ENCODE measurements at places on chromosomes 6 and 20.
A peak's percentile ranks its signal among the peaks of the same experiment; 100 is the strongest.

GRCh38 chr6:143505111-143505510 is 6.4 kb downstream of the FUCA2 start:
- no peak for DNase-seq

DNA sequence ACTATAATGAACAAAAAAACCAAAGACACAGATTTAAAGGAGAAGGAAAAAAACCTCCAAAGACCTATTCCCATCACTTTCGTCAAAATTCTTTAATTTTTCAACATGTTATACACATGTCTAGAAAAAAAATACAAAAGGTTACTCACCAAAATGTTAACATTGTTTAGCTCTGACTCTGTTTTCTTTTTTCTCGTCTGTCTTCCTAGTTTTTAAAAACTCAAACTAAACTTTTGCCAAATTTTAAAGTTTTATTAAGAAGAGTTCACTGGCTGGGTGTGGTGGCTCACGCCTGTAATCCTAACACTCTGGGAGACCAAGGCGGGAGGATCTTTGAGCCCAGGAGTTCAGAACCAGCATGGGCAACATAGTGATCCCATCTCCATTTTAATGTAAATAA is 10.8 kb downstream of the MCUR1 start:
- no peak for DNase-seq

DNA sequence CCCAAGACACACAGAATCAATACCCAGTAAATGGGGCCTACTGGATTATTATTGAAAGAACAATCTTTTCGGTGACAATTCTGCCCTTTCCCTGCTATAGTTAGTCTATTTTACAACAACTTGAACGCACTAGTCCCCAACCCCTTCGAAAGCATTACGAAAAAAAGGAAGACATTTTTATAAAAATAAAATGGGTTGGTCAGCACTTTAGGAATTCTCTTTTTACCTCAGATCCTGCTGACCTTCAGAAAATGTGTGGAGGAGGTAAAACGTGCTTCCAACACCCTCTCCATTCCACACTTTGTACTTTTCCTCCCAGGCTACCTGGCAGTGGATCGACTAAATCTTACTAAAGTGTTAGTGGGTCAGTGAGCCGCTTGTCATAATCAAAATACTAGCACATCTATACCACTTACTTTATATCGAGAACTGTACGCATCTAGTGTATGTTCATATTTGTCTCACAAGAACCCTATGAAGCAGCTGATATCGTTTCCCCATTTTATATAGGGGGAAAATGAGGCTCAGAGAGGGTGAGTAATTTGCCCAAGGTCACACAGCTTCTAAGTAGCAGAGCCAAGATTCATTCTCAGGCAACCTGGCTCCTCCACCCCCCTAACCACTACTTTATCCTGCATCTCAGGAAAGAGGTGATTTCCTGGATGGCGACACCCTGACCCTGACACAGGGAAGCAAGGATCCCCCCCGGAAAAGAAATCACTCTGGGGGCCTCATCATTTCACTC is 10.6 kb downstream of the NFATC2 start:
- no peak for DNase-seq

GRCh38 chr6:22575190-22575589 is 5.8 kb downstream of the HDGFL1 start:
- no peak for DNase-seq

DNA sequence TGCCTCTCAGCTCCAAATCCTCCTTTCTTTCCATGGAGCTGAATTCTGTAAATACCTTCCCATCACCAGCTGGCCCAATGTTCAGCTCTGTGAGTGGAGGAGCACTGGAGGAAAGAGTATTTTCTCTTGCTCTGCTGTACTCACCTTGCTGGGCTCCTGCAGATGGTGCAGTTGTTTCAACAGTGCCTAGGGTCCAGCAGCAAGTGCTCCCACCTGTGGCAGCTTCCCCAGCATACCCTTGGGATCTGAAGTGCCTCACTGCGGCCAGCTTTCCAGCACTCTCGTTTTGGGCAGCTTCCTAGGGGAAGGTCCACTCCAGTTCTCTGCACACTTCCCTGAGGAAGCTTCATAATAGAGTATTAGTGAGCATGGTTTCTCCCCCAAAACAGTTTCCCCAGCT is 170.9 kb downstream of the ARHGAP18 start:
- no peak for DNase-seq

DNA sequence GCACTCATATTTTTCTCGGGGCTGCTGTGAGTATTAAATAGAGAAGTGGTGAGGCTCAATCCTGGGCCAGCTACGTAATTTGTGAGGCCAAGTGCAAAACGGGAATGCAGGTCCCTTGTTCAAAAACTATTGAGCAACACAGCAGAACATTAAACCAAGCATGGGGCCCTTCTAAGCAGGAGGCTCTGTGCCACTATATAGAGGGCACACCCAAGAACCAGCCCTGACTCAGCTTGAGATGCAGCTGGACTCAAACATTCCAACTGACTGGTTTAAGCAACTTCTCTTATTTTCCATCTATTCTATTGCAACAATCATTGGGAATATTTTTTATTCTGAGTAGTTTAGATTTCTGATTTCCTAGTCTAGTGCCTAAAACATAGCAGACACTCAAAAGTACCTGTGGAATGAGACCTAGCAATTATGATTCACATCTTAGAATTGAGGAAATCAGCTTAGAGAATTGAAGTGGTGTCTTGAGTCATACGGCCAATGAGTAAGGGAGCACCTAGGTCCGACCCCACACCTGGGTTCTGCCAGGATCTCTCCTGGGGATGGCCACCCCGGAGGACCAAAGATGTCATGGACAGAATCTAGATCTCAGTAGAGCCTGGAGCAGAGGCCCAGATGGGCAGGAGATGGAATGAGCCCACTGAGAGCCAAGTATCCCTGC is 1.3 kb downstream of the SIRPB2 start:
- DNase-seq = no peak

GRCh38 chr20:49846206-49846807 is 33.7 kb downstream of the SLC9A8 start:
- peak; percentile 65 for DNase-seq

DNA sequence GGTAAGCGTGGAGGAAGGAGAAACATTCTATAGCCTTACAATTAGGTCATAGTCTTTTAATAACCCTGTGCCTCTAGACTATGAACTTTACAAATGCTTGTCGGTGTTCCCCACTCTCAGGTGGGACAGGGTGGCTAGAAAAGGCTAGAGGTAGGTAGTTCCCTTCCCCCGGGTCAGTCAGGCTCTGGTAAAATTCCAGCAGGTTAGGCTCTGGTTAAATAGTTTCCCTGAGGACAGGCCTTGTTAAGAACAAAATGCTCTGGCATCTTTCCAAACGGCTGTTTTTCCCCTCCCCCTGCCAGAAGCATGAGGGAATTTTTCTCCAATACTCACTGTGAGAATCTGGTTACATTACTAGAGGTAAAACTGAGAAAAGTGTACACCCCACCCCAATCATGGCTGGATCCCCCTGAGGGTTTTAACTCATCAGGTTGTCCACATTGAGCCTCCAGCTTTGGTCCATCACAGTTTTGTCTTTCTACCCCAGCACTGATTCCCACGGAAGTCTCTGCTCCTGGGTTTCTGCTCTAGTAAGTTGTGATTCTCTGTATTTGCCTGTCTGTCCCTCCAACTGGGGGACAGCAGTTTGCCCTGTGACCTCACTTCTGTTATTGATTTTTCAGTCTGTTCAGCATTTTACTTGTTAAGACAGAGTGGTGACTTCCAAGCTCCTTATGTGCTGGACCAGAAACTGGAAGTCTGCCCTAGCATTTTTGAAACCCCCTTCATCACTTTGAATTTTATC is 84.7 kb upstream of the ADGRF1 start:
- no peak for DNase-seq

- no peak for DNase-seq
These were observed 319.6 kb upstream of the POU3F2 start for GRCh38 chr6:98514796-98515195.

- no peak for DNase-seq
These were observed 187.0 kb downstream of the PDE7B start for GRCh38 chr6:136038531-136038930.

DNA sequence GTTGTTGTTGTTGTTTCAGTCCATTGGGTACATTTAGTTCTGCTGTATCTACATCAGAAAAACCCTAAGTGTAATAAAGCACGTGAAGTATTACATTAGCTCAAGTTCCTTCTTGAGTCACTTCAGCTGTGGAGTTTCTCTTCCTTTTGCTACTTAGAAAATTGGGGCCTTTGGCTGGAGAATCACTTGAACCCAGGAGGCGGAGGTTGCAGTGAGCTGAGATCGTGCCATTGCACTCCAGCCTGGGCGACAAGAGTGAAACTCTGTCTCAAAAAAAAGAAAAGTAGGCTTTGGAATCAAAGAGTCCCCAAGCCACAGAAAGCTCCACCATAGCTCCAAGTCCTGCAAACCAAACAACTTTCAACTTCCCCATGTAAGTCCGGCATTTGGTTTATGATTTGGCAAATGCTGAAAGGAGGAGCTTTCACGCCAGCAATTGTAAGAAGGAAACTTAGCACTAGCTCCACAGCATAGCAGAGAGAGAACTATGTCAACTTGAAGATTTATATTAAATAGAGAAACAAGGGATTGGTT is 56.5 kb upstream of the RNF144B start:
- no peak for DNase-seq

DNA sequence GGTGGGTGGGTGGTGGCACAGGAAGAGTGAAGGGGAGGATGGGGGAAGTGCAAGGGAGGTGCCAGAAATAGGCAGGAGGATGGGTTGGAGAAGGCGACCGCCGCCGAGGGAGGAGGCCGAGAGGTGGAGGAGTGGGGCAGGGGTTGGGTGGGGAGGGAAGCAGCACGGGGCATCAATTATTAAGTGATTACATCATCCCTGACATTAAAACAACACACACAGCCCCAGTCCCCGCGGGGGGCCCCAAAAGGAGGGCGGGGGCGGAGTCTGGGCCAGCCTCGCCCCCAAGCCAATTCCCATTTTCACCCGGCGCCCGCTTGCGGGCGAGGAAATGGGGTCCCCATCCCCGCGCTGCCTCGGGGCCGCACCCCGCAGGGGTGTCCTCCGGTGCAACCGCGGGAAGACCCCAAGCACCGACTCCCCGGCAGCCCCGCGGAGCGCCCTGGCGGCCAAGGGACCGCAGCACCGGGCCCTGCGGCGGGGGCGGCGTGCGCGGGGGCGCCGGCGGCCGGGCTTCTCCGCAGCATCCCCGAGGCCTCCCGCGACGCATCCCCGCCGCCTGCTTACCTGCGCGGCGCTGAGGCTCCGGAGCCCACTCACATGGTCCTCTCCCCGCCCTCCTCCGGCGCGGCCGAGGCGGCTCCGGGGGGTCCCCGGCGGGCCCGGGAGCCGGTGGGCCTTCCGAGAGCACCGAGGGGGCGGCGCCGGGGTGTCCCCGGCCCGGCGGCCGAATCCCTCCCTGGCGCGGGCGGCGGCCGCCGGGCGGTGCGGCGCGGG is 663 bp downstream of the FYN start:
- peak; percentile 62 for DNase-seq

DNA sequence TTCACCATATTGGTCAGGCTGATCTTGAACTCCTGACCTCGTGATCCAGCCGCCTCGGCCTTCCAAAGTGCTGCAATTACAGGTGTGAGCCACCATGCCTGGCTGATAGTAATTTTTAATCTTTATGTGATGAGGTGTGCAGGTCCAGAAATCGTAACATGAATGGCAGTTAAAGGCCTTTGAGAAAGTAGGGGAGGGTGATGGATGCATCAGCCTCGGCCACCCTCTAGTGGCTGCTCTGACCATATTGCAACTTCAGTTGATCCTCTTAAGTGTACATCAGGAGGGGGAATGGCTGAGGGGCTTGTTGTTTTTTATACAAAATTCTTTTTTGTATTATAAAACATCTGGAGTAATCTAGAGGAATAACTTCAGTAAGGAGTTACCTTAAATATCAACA is 193.0 kb downstream of the ZFAND3 start:
- peak; percentile 24 for DNase-seq

DNA sequence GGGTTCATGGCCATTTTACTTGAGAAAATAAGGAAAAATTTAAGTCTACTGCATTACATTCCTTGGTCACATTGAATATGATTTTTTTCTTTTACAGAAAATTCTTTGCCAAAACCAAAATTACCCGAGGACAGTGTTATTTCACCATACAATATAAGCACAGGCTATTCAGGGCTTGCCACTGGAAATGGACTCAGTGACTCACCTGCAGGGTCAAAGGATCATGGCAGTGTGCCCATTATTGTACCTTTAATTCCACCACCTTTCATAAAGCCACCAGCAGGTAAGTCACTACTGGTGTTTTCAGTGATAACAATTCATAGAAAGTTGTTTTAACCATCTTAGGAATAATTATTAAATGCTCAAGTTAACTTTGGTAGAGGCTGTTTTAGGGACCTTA is 16.2 kb downstream of the SOBP start:
- DNase-seq = no peak

GRCh38 chr6:119672725-119673124 is 323.2 kb upstream of the MAN1A1 start:
- no peak for DNase-seq

GRCh38 chr20:1206366-1207148 is 3.3 kb downstream of the C20orf202 start:
- DNase-seq = no peak

- DNase-seq = no peak
These were observed 329.4 kb upstream of the MAN1A1 start for GRCh38 chr6:119678961-119679360.

- no peak for DNase-seq
These were observed 563.8 kb upstream of the MARCKS start for GRCh38 chr6:113293423-113293740.

GRCh38 chr6:14280766-14281293 is 163.3 kb downstream of the CD83 start:
- no peak for DNase-seq

DNA sequence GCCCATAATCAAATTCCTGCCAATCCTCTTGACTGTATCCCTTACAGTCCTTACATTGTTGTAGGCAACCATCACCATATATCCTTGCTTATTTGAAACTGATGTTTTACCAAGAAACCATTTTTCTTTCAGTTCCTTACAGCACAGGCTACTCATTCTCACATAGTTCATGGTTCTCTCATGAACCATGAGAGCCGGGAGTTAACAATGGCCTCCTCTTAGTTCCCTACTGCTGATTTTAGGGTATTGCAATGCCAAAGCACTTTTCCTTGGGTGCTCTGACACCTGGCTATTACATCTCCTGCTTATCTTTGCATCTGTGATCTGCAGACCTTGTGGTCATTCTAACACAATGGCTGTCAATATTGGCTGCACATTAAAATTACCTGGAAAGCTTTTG is 133.4 kb downstream of the MYB start:
- no peak for DNase-seq

All from activated naive CD4-positive, alpha-beta T cell treated with anti-CD3 and anti-CD28 coated beads, Interleukin-2, amount 10 ng/mL, durations not matched to agents 7 days and 5 days (primary cell).